ENCODE measurements at places on chromosomes 11 and 22.

DNA sequence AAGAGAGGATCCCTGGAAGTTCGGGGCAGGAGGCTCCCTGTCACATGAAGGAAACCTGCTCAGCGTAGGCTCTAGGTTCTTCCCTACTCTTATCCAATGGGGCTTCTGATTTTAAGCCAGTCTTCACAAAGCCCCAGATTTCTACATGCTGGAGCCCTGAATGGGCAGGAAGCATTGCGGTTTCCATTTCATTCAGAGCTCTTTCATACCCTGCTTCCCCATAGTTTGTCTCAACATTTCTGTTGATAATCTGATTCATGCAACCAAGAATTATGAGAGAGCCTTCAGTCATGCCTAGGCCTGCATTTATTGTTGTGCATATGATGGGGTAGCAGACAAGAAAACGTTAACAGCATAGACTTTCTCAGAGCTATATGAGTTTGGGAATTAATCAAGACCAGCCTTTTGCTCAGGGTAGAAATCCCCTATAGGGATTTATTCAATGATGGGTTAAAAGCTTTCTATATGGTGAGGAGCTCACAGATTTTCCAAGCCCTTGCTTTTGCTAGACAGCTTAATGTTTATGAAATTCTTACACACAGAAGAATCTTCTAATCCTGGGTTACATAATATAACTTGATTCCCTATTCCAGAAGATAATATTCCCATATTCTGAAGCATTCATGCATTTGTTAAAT lies 15.9 kb downstream of the OR51B4 start:
- no peak for DNase-seq

GRCh38 chr22:27952779-27953178 lies 33.7 kb upstream of the PITPNB start:
- DNase-seq, result no peak

DNA sequence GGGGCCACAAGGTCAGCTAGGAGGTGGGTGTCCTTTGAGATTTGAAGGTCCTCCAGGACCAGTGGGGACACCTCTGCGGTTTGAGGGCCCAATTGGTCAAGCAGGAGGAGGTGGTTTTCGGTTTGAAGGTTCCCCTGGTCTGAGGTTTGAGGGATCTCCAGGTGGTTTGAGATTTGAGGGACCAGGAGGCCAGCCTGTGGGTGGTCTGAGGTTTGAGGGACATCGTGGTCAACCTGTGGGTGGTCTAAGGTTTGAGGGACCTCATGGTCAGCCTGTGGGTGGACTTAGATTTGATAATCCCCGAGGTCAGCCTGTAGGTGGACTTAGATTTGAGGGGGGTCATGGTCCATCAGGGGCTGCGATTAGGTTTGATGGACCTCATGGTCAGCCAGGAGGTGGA lies 11.8 kb downstream of the PCF11 start:
- DNase-seq, result no peak

DNA sequence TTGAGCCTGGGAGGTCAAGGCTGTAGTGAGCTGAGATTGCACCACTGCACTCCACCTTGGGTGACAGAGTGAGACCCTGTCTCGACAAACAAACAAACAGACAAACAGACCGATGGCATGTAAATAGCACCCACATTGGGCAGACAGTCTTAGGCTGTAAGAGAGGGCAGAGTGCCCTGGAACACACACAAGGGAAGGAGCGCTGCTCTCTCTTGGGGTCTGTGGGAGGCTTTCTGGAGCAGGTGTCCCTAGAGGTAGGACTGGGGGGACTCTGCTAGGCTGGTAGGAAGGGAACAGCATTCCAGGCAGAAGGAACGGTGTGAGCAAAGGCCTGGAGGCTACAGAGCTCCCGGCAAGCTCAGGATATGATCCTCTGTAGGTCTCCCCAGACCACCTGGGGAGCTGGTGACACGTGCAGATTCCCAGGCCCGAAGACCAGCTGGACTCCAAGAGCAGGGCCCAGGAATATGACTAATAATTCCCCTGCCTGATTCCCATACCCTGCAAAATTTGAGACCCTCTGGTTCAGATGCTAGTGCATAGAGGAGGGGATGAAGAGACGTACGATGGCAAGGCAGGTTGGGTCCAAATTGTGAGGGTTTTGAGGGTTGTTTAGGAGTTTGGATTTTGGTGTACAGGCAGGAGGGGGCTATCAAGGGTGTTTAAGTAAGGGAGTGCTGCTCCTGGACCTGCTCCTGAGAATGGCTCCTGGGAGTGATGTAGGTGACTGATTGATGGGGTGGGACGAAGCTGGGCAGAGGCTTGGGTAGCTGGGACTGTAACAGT lies 11.6 kb downstream of the SMIM38 start:
- no peak for DNase-seq

DNA sequence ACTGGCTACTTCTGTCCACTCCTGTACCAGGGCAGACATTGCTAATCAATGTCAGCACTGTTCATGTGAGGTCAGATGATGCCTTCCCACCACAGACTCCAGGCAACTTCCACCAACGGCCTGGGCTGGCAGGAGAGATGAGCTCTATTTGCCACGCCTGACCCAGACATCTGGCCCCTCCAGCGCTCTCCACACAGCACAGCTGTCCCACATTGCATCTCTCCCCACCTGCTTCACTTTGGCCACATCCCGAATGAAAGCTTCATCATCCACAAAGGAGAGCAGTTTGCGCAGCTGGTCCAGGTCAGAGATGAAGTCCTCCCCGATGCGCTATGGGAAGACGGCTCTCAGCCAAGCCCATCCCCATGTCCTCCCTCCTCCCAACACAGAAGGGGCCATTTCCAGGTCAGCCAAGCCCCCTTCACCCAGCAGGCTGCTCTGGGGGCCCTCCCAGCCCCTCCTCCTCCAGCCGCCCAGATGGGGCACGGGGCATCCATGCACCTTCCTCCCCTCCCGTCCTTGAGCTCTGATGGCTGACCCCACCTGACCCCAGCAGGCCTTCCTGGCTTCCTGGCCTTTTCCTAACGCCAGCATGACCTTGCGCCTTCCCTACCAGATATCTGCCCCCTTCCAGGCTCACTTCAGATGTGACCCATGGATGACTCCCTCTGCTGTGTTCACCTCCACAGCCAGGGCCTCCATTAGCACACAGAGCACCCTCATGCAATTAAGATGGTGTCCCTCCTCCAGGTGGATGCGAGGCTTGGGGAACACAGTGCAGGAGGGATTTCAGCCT lies 7.4 kb downstream of the PYGM start:
- no peak for DNase-seq

DNA sequence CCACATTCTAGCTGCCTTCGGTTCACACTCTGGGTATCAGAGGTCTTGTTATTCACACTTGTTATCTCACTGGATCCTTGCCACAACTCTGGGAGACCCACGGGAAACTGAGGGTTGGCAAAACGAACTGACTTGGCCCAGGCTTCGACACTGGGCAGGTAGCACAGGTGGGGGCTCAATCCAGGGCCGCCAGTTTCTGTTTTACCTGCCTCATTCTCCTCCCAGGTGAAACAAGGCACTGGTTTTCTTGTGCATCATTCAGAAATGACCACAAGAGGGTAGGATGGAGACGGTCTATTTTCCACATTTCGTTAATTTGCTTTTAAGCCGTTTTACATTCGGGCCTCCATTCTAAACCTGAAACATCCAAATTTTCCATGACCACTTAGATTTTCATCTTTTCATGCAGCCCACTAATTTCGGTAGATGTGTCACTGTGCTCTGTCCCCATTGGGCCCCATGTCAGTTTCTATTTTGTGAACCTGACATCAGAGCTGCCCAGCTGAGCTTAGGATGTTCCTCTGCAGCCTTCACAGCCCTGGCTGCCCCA lies 108.1 kb downstream of the KIAA1671 start:
- DNase-seq, result no peak

Data from lower leg skin (tissue), 4 donors.